ENCODE measurements at places on chromosomes 3 and 15. TPM values are rescaled to one million over a fixed set of nuclear protein-coding genes. Genes with fewer than 3 reads are reported as not detected.

The GOLGA8N gene
- 11.4 TPM for total RNA-seq

The MON1A gene
- total RNA-seq: 14.3 TPM

The C2CD4B gene
- total RNA-seq: 0.25 TPM

The TF gene
- total RNA-seq: under 0.01 TPM

The HCN4 gene
- not detected for total RNA-seq

The STAC gene
- total RNA-seq: 7.7 TPM

The SI gene
- total RNA-seq: not detected

The ARID3B gene
- total RNA-seq: 1.5 TPM

The AGTR1 gene
- total RNA-seq: 0.55 TPM

The PP2D1 gene
- not detected for total RNA-seq

The ITIH3 gene
- 0.12 TPM for total RNA-seq

The NDN gene
- 59.1 TPM for total RNA-seq

The GASK1A gene
- total RNA-seq: 2.2 TPM

The LRRIQ4 gene
- 0.11 TPM for total RNA-seq

The SLC28A1 gene
- total RNA-seq: 0.12 TPM

The ITIH1 gene
- total RNA-seq: not detected

The MAPKBP1 gene
- 32.2 TPM for total RNA-seq

The CIB2 gene
- 3.6 TPM for total RNA-seq

The SLC12A1 gene
- not detected for total RNA-seq

The GOLGA8T gene
- total RNA-seq: not detected

The CP gene
- total RNA-seq: not detected

The GAP43 gene
- 0.50 TPM for total RNA-seq

The GP9 gene
- not detected for total RNA-seq

The CLDN16 gene
- not detected for total RNA-seq

The PPP1R14D gene
- total RNA-seq: not detected

The GRIP2 gene
- 0.37 TPM for total RNA-seq

The MFSD1 gene
- 215 TPM for total RNA-seq

The ISLR2 gene
- total RNA-seq: 0.25 TPM

The BFSP2 gene
- not detected for total RNA-seq

The MCF2L2 gene
- 0.66 TPM for total RNA-seq

The ADCY5 gene
- total RNA-seq: 0.22 TPM

The ZFAND6 gene
- total RNA-seq: 139 TPM

The PAQR9 gene
- total RNA-seq: not detected

The C3orf70 gene
- total RNA-seq: 1.4 TPM

The NANOGP8 gene
- not detected for total RNA-seq

The PRSS50 gene
- total RNA-seq: 0.12 TPM

The DCBLD2 gene
- 311 TPM for total RNA-seq

The HYKK gene
- 4.9 TPM for total RNA-seq

The MAP6D1 gene
- 2.5 TPM for total RNA-seq

The GOLGA6A gene
- total RNA-seq: not detected

The MYZAP gene
- 1.6 TPM for total RNA-seq

The OIP5 gene
- total RNA-seq: 12.1 TPM

The CHRD gene
- total RNA-seq: 7.4 TPM

The PLCH1 gene
- total RNA-seq: 0.11 TPM

The CAPN3 gene
- total RNA-seq: 0.44 TPM

The GOLGA6L6 gene
- total RNA-seq: not detected

The GOLGA8R gene
- 1.9 TPM for total RNA-seq

The ASB14 gene
- total RNA-seq: under 0.01 TPM

The ANKRD63 gene
- total RNA-seq: not detected

The TRIM42 gene
- total RNA-seq: not detected

The FMN1 gene
- 11.0 TPM for total RNA-seq

The STAB1 gene
- total RNA-seq: 0.62 TPM

The GPR87 gene
- total RNA-seq: not detected

The FGD5 gene
- total RNA-seq: 0.37 TPM

The COMMD4 gene
- total RNA-seq: 69.5 TPM
